ENCODE measurements at places on chromosomes 5 and 9.
A peak's percentile ranks its signal among the peaks of the same experiment; 100 is the strongest.

- no peak for DNase-seq
Observed at GRCh38 chr5:110917161-110917875, 154.2 kb upstream of the TSLP start.

- no peak for DNase-seq
Observed at GRCh38 chr9:135962696-135963307, 1.6 kb upstream of the UBAC1 start.

DNA sequence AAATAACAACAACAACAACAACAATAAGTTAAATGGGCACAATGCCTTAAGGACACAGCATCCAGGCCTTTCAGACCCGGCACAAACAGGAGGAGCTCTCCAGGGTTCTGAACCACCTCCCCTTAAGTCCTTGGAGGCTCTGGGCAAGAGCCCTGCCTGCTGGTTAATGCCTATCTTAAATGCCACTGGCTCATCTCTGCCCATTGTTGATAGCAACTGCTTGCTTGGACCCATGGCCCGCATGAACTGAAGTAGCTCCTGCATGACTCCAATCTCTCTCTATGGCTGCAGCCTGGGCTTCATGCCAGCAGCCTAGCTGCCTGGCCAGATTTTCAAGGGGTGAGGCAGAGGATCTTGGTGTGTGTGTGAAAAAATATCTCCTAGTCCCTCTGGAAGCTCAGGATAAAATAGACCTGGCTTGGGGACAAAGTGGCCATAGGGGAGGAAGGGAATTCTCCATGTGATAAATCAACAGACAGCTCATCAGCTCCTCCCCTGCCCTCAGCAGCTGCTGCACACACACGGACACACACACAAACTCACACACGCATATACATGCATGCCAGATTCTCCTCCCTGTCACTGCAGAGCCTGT, 27.4 kb downstream of the FAM219A start:
- DNase-seq, result no peak

DNA sequence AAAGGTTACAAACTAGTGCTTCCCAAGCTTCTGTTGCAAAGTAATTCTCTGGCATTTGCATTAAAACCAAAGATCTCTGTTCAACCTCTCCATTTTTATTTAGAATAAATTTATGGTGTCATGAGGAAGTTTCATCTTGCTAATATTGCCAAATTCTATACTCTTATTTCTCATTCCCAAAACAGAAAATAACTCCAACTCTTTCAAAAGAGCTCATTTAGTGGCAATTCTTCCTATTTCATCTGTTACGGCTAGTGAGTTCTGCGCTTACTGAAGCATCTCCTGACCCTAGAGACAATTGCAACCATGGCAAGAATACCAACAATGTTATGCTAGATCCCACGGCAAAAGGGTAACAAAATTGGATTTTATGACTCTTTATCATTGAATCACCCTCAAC, 97.0 kb downstream of the HINT1 start:
- DNase-seq, result no peak

DNA sequence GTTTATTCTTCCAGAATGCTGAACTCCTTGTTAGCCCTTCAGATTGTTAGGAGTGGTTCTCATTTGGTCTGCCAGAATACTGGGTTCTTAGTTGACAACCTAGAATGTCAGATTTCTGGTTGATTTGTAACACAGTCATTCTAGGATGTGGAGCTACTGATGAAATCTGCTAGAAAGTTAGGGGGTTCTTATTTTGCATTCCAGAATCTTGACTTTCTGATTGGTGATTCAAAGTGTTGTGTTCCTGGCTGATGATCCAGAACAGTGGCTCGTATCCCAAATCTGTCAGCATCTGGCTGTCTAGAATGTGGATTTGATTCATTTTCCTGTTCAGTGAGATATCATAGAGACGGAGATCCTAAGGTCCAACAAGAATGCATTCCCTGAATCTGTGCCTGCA, 21.9 kb downstream of the PTGS1 start:
- no peak for DNase-seq

- no peak for DNase-seq
Observed at GRCh38 chr5:146890066-146890465, 11.5 kb upstream of the PPP2R2B start.

DNA sequence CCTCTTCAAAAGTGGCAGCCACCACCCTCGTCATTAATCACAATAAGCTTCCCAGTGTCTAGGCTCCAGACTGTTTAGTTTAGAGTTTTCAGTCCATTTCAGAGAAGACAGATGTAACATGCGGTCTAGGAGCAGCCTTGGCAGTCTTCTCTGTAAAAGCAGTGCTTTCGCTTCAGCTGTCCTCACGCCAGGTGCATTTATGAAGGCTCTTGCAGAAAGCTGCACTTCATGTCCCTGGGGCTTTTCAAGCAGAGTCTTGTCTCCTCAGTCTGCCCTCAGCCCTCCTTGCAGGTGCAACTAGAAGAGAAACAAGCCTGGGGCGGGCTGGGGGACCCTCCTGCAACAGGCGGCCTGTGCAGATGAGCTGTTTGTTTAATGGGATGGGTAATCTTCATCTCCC, 281.9 kb downstream of the DRD1 start:
- no peak for DNase-seq

DNA sequence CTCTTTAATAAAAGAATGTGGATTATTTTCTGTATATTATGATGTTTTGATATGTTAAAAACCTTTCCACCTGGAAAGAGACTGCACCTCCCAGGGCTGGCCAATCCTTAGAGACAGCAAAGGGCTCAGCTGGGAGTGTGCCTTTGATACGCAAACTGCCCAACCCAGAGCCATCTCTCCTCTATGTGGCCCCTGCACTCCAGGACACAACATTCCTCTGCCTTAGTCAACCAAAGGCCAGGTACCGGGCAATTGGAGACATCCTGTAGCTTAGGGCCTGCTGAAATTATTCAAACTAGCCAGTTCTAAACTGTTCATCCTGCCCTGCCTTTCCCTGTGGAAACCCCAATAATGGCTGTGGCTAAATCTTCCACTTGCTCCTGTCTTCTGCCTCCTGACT, 5.0 kb upstream of the HSPB3 start:
- DNase-seq, result no peak

- DNase-seq, result no peak
Observed at GRCh38 chr9:90092508-90092907, 487.7 kb downstream of the GADD45G start.

DNA sequence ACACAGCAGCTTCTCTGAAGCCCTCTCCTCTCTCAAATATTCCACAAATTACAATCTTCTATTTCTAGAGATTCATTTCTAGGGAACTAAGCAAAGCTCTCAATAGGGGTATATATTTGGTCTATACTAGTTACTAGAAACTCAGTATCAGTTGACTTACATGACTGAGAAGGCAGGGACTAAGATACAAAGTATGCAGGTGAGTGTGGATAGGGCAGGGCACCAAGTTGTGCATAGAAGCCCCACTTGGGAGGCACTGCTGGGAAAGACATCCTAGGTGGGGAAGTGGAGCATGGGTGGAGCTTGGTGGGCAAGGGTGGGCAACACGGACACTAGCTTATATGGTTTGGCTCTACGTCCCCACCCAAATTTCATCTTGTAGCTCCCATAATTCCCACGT, 148.1 kb upstream of the RASA1 start:
- no peak for DNase-seq

GRCh38 chr5:95883185-95884016, 60.9 kb upstream of the GLRX start:
- no peak for DNase-seq

DNA sequence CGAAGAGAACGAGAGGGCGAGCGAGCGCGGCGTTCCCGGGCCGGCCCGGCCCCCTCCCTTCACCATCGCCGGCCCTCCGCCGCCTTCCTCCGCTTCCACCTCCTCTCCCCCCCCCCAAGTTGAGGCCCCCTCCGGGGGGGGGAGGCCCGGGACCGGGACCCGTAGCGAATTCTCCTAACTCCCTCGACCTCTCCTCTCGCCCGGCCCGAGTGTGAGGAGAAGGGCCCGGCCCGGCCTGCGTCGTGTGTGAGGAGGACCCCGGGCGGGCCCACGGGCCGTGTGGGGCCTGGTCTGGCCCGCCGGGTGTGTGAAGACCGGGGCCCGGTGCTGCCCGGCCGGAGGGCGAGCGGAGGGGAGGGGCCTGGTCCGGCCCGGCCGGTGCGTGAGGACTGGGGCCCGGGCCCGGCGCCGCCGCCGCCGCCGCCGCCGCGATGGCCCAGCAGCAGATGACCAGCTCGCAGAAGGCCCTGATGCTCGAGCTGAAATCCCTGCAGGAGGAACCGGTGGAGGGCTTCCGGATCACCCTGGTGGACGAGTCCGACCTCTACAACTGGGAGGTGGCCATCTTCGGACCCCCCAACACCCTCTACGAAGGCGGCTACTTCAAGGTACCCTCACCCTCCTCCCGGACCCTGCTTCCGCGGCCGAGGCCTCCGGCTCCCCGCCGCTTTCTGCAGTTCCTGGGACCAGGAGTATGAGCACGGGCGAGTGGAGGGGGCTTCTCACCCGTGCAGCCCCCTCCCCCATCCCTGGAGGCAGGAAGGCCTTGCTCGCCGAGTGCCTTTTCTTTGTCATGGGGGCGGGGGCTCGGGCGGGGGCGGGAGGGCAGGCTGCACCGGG, 587 bp downstream of the UBE2R2 start:
- no peak for DNase-seq

DNA sequence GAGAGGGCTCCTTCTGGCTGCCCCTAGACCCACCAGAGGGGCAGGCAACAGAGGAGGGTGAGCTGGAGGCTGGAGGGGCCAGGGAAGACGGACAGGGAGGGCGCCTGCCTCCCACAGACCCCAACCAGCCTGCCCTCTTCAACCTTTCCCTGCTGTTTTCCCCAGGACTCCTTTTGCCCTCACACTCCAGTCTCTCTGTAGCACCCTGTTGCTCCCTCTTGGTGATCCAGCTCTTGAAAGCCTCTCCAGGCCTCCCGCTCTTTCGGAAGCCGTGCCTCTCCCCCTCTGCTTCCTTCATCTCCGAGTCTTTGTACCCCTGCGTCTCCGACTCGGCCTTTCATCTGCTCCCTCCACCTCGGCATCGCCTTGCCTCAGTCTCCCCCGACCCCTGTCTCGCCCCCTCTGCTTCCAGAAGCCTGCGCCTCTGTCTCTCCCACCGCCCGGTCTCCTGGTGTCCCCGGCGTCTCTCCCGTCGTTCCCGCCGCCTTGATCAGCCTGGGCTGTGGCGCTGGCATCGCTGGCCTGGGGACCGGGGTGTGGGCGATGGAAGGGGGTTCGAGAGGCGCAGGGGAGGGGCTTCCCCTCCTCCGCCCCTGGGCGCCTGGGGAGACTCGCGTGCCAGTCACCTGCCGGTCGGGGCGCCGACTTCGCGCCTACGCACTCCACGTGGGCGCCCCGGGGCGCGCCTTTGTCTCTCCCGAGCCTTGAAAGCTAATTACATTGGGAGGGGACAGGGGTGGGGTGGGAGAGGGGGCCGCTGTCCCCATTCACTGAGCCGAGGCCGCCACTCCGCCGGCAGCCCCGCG, 5.3 kb upstream of the PRDM12 start:
- DNase-seq, result no peak

DNA sequence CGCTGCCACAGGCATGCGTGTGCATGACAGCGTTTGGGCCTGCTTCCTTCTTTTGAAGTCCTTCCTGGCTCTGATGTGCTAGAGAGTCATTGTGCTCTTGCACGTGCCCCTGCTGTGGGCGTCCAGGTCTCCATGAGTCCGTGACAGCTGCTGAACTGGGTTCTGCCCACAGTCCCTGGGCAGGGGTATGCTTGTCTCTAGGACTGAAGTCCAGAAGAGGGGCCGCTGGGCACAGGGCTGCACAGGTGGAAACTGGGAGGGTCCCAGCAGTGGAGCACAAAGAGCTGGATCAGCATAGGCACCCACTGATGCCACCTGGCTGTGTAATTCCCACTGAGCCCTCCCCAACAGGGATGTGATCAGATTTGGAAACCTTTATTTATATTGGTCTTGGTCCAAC, 169.4 kb downstream of the IRX2 start:
- DNase-seq, result no peak

DNA sequence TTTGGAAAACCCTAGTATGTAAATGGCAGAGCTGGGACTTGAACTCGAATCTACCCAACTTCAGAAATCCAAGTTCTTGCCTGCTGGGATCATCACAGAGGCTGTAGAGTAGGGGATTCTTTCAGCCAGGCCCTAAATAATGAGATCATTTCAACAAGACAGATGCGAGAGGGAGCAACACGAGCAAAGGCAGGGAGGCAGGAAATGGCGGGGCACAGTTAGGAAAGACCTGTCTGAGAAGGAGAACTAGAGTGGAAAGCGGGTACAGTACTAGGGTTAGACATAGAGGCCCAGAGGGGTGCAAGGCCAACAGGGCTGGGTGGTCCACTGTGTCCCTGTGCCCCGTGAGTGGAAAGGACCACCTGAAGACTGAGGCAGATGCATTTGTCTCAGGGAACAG, 46.1 kb downstream of the MVB12B start:
- DNase-seq, result no peak

GRCh38 chr5:142065273-142065672, 43.3 kb upstream of the NDFIP1 start:
- no peak for DNase-seq

- DNase-seq, result no peak
Observed at GRCh38 chr5:151005187-151005949, 15.0 kb upstream of the GPX3 start.

DNA sequence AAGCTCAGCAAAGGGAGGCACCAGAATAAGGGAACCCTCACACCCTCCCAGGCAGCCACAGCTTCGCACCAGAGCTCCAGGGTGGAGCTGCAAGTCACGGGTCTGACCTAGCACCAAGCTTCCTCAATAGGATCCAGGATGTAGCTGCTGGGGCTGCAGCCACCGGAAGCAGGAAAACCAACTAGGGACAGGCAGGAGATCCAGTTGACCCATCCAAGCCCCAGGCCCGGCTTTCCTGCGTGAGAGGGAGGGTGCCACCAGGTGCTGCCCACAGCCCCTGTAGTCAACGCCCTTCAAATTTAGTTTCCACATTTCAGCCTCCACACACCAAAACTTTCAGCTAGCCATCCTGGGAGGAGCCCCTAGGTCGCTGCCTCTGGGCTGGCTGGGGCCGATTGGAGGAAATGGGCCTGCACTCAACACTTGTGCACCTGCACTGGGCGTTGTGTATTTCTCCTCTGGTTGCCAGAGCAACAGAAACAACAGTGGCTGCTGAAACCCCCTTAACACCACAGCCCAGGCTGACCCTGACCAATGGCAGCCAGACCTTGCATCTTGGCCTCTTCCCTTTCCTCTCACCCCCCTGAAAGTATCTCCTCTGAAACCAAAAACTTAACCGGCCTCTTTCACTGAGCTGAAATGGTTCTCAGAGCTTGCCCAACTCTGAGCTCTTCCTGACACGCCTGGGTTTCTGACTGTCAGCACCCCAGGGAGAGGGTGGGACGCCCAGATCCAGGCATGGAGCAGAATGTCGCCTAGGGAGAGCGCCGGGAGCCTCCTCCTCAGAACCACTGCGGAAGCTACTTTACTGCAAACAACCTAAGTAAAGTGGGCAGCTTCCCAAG, 226.5 kb upstream of the MAP3K1 start:
- peak; percentile 30 for DNase-seq

GRCh38 chr5:62346748-62347147, 40.7 kb downstream of the KIF2A start:
- DNase-seq, result no peak

DNA sequence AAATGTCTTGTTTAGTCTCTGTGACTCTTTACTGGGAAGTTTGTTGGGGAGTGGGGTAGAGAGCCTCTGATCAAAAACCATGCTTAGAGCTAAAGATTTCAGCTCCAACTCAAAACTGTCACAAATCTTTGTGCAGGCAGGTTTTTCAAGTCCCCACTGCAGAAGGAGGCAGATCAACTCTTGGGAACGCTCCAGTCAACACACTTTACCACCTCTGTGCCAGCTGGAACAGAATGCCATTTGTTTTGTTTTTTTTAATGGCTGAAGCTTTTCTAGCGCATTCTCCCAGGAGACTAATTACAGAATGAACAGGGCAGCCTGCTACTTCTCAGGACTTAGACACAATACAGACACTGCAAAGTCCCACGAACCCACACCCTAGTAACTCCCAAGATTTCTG, 17.9 kb upstream of the LHX6 start:
- no peak for DNase-seq
